ENCODE measurements at places on chromosomes 4 and X. TPM values are rescaled to one million over a fixed set of nuclear protein-coding genes. Genes with fewer than 3 reads are reported as not detected.

The PTPN13 gene
- polyA plus RNA-seq, result 1.2 TPM

The MAGEB2 gene
- polyA plus RNA-seq, result not detected

The OPHN1 gene
- polyA plus RNA-seq, result 3.6 TPM

The CCNA2 gene
- polyA plus RNA-seq, result 22.8 TPM

The FAT4 gene
- 1.3 TPM for polyA plus RNA-seq

The TSPAN7 gene
- 23.8 TPM for polyA plus RNA-seq

The IGSF1 gene
- polyA plus RNA-seq, result not detected

The ADH7 gene
- 0.60 TPM for polyA plus RNA-seq

The PPP4R3C gene
- not detected for polyA plus RNA-seq

The PNMA6F gene
- not detected for polyA plus RNA-seq

The CSAG3 gene
- not detected for polyA plus RNA-seq

The GPR143 gene
- 0.70 TPM for polyA plus RNA-seq

The NEUROG2 gene
- polyA plus RNA-seq, result not detected

The FAT1 gene
- polyA plus RNA-seq, result 72.3 TPM

The RHOXF1 gene
- not detected for polyA plus RNA-seq

The SORBS2 gene
- polyA plus RNA-seq, result 15.6 TPM

The SLC4A4 gene
- 21.3 TPM for polyA plus RNA-seq

The IL1RAPL2 gene
- 0.01 TPM for polyA plus RNA-seq

The ARHGAP36 gene
- polyA plus RNA-seq, result not detected

The AKAP14 gene
- polyA plus RNA-seq, result not detected

The MAGEA8 gene
- polyA plus RNA-seq, result not detected

The RHOXF2B gene
- polyA plus RNA-seq, result not detected

The TMPRSS11D gene
- polyA plus RNA-seq, result not detected

The RAB39B gene
- polyA plus RNA-seq, result not detected

The TEX11 gene
- polyA plus RNA-seq, result 2.3 TPM

The FREM3 gene
- not detected for polyA plus RNA-seq
